ENCODE measurements at places on chromosomes 5 and 9.

- DNase-seq = no peak
These were observed 35.3 kb downstream of the NSUN2 start for GRCh38 chr5:6597557-6597956.

GRCh38 chr5:15579193-15579990 is 79.4 kb downstream of the FBXL7 start:
- no peak for DNase-seq

DNA sequence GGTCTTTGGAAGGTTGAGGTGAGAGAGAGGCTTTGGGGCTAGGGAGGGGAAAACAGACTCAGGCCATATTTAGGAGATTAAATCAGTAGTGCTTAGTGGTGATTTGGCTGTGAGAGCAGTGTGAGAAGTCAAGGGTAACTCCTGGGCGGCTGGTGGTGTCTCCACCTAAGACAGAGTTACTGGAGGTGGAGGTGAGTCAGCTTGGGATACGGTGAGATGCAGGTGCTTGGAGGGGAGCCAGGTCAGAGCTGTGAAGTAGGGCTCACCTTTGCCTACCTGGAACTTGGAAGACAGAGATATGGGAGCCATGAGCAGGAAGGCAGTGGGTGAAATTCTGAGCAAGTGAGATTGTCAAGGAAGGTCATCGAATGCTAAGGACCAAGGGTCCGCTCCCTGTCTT is 24.5 kb downstream of the RGS3 start:
- no peak for DNase-seq

- no peak for DNase-seq
These were observed 2.5 kb downstream of the LHX6 start for GRCh38 chr9:122226142-122226757.

DNA sequence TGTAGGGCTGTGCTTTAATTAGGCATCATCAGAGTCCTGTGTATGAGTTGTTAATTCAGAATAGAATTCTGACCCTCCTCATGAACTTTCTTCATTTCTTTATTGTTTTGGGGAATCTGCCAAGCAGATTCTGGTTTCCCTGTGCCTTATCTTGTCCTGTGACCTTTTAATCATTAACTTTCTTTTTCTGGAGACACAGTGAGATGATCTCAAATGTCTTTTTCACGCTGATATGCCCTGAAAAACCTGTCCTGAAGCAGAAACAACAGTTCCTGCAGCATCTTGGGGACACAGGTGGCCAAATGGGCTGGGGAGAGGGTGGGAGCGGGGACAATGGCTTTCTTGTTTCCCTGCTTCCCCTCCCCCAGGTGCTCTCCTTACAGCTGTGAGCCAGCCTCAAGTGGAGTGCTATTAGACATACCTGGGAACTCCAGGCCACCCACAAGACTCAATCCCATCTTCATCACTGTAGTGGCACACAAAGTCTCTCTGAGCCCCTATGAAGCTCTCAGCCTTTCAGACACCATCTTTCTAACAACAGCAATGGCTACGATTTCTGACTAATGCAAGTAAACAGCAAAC is 213.8 kb downstream of the ATP10B start:
- DNase-seq = no peak

DNA sequence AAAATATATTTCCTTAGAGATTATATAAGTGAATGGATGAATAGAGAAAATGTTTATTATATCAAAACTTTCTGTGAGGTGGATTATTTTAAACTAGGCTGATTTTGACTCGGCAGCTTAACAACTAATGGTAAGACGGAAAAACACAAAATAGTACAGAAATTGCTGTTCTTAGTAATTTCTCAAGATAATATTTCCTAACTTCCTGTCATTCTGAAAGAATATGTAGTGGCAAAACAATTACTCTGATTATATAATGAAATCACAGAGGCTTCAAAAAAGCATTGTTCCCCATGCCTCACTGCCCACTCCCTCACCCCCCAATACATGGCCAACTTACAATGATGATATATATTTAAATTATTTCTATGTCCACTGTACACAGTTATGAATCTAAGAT is 85.4 kb downstream of the YTHDC2 start:
- DNase-seq = no peak

DNA sequence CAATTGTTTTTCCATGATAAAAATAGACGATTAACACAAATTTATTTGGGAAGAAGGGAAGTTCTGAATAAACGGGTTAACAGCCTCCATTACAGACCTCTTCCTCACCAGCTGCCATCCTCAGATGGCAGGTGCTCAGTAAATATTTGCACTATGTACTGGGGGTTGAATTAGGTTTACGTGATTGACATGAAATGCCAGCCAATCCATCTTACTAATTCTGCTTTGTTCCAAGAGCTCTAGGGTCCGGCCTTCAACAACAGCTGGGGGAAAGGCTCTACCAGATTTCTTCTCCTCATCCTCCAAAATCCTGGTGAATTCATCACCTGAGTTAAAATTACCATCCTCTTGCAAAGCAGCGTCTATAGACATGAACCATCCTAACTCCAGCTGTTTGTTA is 104.6 kb downstream of the MTX3 start:
- DNase-seq = peak; percentile 67

DNA sequence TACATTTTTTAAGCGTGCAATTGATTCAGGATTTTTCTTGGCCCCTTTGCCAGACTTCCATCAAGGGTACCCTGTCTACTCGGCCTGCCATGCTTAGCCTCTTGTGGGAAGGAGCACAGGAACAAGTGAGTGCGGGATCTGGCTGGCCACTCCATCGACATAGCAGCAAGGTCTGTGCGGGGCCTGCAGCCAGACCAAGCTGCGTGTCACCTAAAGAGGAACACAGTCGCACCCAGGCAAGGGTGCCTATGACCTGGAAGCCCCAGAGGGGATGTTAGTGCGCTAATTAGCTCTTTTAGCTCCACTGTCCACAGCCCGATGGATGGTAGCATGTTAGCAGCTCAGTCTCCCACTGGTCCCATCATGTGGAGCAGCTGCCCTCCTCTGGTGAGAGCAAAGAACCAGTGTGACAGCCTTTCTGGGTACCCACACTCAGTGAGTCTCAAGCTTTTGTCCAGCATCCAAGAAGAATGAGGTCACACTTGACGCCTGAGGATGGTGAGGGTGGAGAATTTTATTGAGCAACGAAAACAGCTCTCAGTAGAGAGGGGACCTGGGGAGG is 38.7 kb downstream of the FTMT start:
- no peak for DNase-seq

DNA sequence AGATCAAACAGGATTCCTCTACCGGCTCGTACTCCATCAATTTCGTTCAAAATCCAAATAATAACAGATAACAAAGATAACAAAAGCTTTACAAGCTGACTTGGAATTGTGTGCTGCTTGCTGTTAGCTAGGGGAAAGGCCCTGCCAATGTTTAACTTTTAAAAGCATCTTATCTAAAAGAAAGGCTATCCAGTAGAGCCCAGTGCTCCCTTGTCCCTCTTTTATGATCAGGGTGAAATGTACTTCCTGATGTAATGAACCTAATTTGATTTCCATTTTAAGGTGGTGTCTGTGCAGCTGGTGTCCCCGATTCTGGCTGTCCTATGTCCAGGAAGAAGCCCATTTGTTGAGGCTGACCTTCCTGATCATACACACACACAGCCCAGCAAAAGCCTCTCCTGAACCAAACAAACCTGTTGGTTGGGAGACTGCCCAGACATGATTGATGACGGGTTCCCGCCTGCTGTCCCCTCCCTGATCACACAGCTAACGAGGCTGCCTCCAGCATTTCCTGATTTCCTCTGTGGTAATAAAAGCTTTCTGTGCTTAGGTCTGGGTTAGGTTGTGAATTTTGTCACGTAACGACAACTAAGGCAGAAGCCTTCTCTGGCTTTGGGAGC is 54.1 kb downstream of the PWWP2A start:
- no peak for DNase-seq

GRCh38 chr9:96566498-96567202 is 53.0 kb downstream of the CDC14B start:
- DNase-seq = no peak

DNA sequence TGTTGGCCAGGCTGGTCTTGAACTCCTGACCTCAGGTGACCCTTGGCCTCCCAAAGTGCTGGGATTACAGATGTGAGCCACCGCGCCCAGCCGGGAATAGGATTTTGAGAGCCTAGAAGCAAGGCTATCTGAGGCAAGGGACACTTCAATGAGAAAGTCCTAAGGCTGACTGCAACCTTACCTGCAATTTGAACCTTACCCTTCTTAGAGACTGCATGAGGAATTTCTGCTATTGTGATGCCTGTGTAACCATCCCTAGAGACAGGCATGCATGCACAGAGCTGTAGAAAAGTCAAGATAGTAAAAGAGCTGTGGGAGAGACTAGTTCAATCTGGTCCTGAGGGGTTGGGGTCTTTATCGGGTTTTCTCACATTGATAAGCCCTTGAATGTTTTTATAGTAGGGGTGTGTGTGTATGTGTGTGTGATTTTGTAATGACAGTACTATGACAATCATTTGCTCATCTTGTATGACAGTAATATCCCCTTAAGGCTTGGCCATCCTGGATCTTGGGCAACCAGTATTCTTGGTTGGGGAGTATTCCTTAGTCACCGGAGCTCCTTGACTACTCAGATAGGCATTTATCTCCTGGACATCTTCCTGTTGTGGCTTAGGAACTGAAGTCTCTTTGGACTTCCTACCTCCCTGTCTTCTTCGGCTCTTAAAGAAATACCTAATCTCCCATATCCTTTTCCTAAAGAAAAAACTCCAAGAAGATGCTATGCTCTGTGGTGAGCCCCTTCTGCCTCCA is 11.2 kb downstream of the DNAJB5 start:
- no peak for DNase-seq

DNA sequence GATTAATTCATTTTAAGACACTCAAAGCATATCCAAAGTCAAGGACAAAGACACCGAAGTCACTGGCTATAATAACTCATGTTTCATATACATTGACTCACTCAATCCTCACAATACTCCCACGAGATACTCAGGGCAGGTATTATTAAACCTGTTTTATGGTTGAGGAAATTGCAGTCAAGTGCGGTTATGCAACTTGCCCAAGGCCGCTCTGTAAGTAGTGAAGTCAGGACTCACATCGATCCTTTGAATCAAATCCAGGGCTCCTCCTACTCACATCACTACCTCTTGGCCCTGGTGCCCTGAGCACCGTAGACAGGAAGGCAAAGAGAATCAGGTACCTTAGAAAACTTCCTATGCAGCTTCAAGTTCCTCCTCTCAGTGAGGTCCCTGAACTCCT is 87.8 kb upstream of the APC start:
- no peak for DNase-seq

DNA sequence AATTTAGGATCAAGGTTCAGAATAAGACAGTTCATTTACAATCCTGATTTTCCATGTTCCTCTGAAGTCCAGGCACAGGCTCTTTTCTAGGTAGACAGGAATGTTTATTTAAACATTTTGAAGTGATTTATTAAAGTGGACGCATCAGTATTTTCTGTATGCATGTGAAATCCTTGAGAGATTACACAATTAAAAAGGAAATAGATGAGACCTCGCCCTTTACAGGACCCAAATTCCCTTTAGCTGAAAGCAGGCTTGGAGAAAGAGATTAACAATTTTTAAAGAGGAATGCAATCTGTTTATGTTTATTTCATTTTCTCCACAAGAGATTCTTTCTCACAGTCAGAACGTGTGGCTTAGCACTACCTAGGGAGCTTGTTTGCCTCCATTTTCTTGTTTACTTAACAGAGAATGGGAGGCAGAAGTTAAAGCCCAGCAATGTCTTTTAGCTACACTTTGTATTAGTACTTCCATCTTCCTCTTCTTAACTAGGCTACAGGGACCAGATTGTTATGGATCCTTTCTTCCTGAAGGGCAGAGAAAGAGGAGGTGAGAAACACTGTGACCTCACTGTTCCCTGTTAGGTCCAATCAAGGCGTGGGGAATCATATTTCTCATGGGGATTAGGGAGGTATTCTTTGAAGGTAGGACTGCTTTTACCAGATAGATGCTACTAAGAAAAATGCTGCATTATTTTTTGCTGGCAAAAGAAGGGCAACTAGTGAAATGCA is 416.0 kb downstream of the SH3GL2 start:
- no peak for DNase-seq

- DNase-seq = no peak
These were observed 138.4 kb downstream of the EFNA5 start for GRCh38 chr5:107532169-107532878.

GRCh38 chr5:151775025-151775606 is 3.4 kb downstream of the G3BP1 start:
- DNase-seq = no peak

DNA sequence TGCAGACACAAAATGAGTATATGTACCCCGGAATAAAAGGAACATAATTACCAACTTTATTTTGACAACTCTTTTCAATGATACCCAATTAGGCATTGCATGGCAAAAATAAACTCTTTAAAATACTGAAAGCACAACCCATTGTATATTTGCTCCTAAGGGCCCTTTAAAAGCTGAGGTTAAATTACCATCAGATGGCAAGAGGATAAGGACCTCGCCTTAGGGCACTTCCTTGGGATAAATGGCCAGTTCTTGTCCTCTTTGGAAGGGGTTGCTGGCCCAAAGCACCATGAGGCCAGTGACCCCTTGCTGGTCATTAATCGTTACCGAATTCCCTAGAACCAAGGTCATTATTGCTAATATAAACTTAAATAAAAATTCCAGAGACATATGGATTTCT is 46.0 kb downstream of the EBF1 start:
- DNase-seq = no peak

DNA sequence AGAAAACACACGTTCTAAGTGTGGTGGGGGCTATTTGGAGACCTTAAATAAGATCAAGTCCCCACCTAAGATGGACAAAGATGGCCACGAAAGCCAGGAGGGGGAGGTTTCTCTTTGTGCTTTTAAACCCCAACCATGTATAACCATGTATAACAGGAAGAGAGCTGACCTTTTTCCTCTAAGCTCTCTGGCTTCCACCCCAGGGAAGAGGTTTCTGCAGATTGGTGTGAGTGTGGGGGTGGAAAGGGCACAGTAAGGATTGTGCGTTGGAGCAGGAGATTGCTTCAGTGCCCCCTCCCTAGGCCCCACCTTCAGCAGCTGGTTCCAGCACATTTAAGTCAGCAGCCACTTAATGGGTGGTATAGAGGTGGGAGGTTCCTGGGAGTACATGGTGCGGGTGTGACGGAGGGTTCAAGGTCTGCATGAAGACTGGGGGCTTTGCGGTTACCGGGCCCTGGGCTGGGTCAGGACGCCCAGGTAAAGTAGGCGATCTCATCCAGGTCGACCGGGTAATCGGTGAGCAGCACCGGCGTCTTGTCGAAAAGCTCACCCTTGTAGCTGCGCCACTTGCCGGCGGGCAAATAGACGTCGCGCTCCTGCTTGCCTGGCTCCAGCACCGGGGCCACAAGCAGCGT is 6.2 kb downstream of the MYORG start:
- no peak for DNase-seq
